Astrocyte of the hippocampus (primary cell): ENCODE measurements at places on chromosomes 5 and 9.
A peak's percentile ranks its signal among the peaks of the same experiment; 100 is the strongest.

DNA sequence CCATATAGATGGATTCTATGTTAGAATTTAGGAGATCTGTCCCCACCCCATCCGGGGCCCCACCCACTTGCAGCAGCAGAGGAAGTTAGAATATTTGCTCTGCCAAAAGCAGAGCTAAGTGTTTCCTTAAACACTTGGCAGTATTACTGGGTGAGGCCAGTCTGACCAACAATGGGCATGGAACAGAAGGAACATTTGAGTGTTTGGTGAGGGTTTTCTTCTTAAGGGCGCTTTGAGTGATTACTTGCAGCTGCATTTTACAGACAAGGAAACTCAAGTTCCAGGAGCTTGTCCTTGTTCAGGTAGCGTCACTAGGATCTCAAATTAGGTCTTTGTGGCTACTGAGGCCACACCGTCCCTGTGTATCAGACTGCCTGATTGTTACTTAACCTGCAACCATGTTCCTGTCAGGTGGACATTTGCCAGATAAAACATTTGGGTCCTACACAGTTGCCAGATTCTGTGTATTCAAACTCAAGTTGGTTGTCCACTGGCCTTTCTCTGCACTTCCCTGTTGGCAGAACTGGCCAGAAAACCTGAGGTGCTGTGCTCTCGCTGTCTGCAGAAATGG lies 59.3 kb downstream of the SLC46A2 start:
- peak; percentile 29 for DNase-seq

- no peak for DNase-seq
Measured at GRCh38 chr9:137461663-137462395, 2.7 kb upstream of the NSMF start.

DNA sequence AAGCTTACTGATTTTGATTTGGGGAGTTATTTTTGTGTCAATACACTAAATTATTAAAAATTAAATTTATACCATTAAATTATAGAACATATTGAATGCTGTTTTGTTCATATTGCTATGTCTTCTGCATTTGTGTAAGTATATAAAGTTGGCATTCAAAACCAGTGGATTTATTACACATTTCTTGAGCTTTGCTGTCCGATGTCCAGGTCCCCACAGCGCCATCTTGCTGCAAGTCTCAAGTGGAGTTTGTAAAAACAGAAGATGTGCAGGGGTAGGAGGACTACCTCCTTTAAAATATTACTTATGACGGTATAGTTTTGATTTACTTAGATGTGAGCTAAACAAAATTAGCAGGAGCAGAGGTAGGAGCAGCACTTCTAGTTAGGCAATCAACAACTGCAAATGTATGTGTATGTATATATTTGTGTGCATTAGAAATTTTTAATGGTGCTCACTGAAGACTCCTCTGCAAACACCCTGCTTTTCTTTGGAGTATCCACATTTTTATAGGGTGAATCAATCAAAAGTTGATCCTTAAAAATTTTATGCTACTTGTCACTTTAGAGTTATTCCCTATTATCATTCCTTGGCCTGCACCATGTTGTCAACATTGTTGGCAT lies 37.4 kb downstream of the CPEB4 start:
- DNase-seq = peak; percentile 48

GRCh38 chr5:124936626-124936933 lies 190.1 kb upstream of the ZNF608 start:
- DNase-seq = no peak

- peak; percentile 35 for DNase-seq
Measured at GRCh38 chr5:10528056-10528816, 35.6 kb upstream of the ANKRD33B start.
